ENCODE measurements at places on chromosomes 3 and 15.

- no peak for DNase-seq
Observed at GRCh38 chr3:138785951-138786350, 48.8 kb downstream of the PIK3CB start.

DNA sequence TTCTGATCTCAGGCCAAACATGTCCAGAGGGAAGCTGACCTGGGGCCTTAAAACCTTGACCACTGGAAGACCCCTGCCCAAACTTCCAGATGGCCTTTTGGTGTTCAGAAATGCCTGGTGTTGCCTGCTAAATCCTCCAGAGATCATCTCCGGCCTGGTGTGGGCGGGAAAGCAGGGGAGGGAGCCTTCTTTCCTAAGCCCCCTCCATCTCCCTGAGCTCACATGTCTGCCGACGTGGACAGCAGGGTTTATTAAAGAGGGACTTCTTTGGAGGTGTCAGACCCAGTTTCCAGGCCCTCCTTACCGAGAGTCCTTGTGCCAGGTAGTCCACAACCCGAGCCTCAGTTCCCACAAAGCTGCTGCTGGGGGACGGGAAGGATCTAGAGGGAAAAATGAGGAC, 55.9 kb upstream of the SLC6A1 start:
- DNase-seq, result no peak

GRCh38 chr3:39407773-39408492, 1.4 kb downstream of the RPSA start:
- no peak for DNase-seq

DNA sequence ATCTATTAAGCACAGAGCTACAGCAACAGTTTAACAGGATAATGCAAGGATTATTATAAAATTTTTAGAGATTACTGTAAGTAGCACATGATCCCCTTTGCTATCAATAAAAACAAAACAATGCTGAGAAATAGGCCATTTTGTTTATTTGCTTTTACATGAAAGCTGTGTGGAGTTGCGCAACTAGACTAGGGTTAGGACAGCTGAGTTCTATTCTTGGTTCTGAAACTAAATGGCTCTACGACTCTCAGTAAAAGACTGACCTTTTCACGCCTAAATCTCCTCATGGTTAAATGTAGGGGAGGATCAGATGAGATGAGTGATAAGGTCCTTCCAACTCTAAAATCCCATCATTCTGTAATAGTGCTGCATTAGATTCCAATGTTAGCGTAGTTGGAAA, 25.0 kb downstream of the KCNMB2 start:
- DNase-seq, result no peak

DNA sequence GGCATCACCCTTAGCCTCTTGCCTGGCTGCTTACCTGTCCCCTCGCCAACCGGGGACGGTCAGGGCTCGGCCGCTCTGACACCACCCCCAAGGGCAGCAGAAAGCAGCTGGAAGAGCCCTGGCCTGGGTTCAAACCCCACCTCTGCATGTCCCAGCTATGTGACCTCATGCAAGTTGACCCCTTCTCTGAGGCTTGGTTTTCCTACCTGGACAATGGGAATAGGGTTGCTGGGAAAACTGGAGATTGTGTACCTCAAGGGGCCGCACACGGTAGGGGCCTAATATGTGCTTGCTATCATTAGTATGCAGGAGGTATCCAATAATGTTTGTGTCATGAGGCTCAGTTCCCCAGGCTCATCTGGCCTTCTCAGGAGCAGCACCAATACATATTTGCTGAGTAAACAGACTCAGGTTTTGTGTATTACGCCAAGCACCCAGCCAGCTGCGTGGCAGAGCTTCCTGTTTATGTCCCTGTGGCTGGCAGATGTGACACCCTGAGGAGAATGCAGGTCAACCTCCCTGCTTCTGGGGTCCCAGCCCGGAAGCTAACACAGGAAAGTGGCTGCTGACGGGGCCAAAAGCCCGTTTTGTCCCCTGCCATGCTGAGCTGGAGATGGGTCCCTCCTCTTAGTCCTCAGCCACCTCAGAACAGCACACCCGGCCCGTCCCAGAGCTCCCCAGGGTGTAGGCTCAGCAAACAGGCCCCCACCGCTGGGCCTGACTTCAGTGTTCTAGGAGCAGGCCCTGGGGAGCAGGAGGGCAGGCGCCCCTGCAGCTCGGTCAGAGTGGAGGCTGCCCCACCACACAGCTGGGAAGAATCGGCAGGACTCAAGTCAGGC, 29.7 kb downstream of the PLXND1 start:
- no peak for DNase-seq

GRCh38 chr15:68126396-68126795, 72.3 kb downstream of the PIAS1 start:
- DNase-seq, result no peak

DNA sequence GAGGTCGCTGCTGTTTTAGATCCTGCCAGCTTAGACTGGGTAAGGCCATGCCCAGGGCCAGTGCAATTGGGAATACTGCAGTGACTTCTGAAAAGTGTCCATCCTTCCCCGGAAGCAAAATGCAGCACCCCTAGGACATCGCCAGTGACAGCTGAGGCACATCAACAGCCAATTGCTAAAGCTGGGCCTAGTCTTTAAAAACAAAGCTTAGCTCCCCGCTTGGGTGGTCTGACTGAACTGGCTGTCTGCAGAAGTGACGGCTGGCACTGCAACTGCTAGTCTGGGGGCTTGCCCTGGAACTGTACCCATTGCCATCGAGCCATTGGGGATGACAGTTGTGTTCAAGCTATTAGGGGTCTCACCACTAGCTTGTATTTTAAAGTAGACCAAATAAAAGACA, 4.3 kb downstream of the LYSMD4 start:
- no peak for DNase-seq

- peak; percentile 88 for DNase-seq
Observed at GRCh38 chr15:92899948-92900730, at the start of gene CHD2. CHD2 (plus strand) TSS chr15:92900324; CDS start chr15:92901238, 914 bp downstream.

GRCh38 chr3:175493301-175493700, 634.2 kb downstream of the NAALADL2 start:
- DNase-seq, result no peak

GRCh38 chr15:83129791-83130190, 22.3 kb downstream of the TM6SF1 start:
- peak; percentile 100 for DNase-seq

DNA sequence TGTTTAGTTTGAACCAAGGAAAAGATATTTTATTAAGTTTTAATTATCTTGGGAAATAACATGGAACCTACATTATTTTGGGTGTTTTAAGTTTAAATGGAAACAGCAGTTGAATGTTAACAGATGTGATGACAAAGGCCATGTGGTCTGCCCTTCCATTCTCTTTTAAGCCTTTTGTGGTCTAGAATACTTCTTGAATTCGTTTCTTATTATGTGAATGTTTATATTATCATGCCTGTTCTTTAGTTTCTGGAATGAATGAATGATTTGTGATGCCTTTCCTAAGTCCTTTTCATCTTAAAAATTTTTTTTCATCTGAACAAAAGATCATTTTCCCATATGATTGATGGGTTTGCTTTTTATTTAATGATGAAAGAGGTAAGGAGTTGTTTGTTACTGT, 44.6 kb downstream of the SNRK start:
- no peak for DNase-seq

- no peak for DNase-seq
Observed at GRCh38 chr3:16869261-16870005, 15.3 kb upstream of the PLCL2 start.

GRCh38 chr3:106590216-106590615, 721.4 kb upstream of the CBLB start:
- no peak for DNase-seq

GRCh38 chr15:80496096-80496495, 91.9 kb downstream of the ARNT2 start:
- no peak for DNase-seq

GRCh38 chr3:13484851-13485590, 4.9 kb downstream of the HDAC11 start:
- DNase-seq, result no peak

DNA sequence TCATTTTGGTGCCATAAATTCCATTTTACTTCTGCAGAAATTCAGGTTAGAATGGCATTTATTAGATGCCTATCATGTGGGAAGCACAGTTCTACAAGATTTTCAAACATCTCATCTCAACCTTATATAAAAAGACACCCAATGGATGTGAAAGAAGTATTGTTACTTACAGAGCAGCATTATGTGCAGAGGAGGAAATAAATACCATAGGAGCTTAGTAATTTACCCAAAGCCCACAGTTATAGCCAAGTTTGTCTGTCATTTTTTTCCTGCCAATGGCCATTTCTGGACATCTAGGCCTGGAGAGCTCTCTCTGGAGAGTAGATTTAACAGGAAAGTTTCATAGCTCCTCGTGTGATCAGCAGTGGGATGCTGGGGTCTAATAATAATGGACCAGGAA, 659.4 kb upstream of the NAALADL2 start:
- DNase-seq, result no peak

DNA sequence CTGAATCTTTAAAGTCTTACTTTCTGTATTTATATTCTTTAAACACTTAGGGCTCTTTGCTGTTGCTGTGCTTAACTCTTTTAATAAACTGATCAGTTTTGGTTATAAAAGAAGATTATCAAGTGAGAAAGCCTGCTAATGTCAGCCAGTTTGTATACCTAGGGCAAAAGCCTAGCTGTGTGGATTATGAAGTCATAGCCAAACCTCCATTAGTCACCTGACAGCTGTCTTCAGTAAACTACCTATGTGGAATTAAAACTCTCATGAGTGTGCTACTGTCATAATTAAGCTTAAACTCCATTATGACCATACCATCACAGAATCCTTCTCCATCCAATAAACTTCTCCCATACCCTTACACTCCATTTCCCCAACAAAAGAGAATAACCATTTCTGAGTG, 762.7 kb downstream of the NTRK3 start:
- no peak for DNase-seq

GRCh38 chr3:142029791-142030190, 119.6 kb downstream of the TFDP2 start:
- no peak for DNase-seq

DNA sequence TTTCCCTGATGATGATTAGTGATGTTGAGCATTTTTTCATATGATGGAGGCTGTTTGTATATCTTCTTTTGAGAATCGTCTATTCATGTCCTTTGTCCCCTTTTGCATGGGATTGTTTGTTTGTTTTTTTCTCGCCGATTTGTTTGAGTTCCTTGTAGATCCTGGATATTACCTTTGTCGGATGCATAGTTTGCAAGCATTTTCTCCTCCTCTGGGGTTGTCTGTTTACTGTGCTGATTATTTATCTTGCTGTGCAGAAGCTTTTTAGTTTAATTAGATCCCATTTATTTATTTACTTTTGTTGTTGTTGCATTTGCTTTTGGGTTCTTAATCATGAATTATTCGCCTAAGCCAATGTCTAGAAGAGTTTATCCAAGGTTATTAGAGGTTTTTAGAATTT, 232.8 kb downstream of the XXYLT1 start:
- no peak for DNase-seq

GRCh38 chr15:96352604-96353405, 22.3 kb downstream of the NR2F2 start:
- no peak for DNase-seq

DNA sequence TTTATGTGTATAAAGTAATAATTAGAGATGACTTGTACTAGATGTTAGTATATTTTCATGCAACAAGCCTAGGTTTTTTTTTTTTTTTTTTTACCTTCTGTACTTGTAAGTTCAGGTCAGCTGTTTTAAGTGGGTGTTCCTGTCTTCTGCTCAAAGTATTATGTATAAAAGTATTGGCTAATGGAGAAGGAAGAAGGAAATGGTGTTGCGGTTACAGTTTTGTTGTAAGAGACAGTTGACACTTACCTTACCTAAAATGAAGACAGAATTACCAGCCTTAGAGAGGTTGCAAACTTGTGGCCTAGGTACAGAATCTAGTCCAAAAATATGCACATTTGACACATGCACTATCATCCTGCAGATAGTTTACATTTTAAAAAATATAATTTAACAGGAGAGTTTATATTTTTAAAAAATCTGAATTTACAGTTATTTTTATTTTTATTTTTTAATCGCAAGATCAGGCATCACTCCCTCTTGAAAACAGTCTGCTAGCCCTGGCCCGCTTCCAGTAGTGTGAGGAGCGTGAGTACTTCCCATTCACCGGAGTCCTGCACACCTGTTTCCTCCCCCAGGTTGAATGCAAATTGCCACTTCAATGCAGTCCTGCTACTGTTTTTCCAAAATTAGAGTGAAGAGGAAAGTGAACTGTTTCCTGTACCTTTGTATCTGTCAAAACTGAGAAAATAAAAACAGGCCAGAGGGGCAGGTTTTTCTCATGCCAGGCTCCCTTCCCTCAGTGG, 224.3 kb upstream of the SOX2 start:
- DNase-seq, result no peak

DNA sequence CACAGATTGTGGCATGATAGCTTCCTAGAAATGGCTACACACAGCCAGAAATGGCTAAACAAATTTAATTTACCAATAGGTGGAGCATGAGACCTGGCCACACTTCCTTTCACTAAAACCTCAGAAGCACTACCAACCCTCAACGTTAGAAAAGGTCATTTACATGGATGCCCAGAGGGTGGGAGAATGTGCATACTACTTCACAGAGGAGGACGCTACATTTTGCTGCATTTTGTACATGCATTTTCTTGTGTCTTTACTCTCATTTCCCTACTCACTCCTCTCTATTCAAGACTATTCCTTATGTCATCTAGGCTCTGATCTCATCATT, 40.1 kb downstream of the C2CD4B start:
- DNase-seq, result no peak

DNA sequence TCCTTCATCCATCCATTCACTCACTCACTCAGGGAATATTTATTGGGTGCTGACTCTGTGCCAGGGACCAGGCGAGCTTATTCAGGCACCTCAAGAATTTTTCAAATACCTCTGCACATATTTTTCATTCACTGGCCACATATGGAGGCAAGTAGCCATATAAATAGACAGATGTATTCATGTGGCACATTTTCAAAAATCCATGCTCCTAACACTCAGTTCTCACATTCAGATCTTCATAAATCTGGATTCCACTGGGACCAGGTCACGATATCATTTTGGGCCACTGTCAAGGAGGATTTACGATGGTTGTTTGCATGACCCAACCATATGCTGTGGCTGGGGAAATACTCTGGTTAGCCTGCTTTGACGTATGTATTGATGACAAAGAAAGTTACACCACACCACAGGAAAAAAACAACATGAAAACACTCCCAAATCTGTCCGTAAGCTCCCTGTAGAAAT, 241.8 kb upstream of the LRTM1 start:
- peak; percentile 33 for DNase-seq

DNA sequence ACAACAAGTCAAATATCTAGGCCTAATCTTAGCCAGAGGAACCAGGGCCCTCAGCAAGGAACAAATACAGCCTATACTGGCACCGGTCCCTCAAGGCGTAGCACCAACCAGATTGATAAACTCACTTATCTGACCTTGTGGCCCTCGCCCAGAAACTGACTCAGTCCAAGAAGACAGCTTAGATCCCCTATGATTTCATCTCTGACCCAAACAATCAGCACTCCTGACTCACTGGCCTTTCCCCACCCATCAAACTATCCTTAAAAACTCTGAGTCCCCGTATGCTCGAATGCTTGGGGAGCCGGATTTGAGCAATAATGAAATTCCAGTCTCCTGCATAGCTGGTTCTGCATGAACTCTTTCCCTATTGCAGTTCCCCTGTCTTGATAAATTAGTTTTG, 1.6 kb upstream of the SORD start:
- DNase-seq, result no peak

GRCh38 chr3:49839193-49839809, 17.1 kb downstream of the TRAIP start:
- DNase-seq, result peak; percentile 10

- DNase-seq, result no peak
Observed at GRCh38 chr15:93044301-93045190, 44.5 kb downstream of the RGMA start.

Measured in NCI-H524 treated with DMSO at 0.1 percent for 48 hours (cell line).